ENCODE measurements at places on chromosomes 5 and 9.

DNA sequence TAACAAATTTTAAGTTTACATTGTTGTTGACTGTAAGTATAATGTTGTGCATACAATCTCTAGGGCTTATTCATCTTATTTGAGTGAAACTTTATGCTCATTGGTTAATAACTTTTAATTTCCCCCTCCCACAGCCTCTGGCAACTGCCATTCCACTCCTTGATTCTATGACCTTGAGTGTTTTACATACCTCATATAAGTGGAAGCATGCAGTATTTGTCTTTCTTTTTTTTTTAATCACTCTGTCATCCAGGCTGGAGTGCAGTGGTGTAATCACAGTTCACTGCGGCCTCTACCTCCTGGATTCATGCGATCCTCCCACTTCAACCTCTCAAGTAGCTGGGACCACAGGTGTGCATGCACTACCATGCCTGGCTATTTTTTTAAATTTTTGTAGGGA, 83.9 kb downstream of the KCTD16 start:
- DNase-seq: no peak

DNA sequence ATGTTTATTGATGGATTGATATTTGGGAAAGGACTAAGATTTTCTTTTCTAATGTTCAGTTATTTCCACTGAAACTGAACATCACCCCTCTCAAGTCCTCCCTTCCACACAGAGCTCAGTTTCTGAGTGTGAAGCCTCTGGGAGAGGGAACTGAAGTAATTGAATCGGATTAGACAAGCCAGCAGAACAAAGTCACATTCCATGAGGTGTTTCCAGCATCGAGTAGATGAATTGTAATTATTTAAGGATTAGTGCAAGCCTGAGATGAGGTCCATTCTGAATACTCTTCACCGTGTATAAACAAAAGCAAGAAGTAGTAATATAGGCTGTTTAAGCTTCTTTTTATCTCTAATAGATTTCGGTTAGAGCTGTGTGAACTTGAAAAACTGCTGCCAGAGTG, 2060.5 kb downstream of the MAT2B start:
- DNase-seq: no peak

- DNase-seq: no peak
Observed at GRCh38 chr5:33343676-33344327, 97.0 kb upstream of the TARS1 start.

GRCh38 chr9:72554221-72554641, 32.8 kb downstream of the TMC1 start:
- DNase-seq: no peak

DNA sequence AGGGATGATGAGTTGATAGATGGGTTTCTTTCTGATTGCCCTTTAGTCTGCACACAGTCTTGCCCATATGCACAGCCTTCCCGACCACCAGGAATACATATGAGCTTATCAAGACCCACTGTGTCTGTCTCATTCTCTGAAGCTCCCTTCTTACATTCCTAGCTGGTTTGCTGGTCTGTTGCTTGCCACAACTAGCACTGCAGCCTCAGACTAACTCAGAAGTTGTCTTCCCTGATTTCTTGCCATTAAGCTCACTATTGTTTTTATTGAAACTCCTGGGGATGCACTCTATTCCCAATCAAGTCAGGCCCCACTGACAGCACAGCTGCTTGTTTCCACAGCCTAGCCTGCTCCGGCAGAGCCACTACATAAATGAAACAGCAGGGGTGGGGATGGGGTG, 97.5 kb downstream of the SAXO1 start:
- no peak for DNase-seq

DNA sequence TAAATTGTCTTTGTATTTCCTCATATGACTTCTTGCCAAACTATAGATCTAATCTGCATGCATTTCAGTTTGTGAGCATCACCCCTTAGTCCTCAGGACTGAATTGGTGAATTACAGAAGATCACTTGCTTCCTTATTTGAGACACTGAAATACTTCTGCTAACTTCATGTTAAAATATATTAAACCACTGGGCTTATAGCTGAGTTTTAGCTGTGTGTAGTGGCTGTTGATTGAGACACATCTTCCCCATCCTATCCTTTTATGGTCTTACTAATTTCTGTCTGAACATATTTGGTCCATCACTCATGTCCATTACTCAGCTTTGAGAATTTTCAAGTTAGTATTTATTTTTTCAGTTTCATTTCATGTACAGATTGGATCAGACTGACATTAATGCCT, 295.9 kb downstream of the PSAT1 start:
- no peak for DNase-seq

DNA sequence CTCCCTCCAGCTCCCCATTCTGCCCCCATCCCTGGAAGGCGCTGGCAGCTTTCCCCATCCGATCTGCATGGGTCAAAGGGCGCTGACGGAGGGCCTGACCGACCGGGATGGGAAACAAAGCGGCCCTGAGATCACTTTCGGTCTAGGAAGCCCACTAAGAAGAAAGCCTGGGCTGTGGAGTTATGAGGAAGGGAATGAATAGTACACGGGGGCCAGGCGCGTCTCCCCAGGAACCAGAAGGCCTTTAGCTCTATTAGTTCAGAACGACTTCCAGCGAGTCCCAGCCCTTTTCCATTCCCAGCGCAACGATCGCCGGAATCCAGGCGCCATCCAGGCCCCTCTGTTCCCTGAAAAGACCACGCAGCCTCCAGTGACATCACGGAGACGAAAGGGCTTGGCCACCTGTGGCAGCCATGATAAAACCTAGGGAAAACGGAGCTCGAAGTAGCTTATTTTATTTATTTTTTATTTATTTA, 70.1 kb upstream of the CCDC180 start:
- DNase-seq: no peak

- no peak for DNase-seq
Observed at GRCh38 chr9:128161215-128161902, 1.3 kb downstream of the BBLN start.

GRCh38 chr9:134704498-134704897, 62.9 kb downstream of the COL5A1 start:
- DNase-seq: no peak

DNA sequence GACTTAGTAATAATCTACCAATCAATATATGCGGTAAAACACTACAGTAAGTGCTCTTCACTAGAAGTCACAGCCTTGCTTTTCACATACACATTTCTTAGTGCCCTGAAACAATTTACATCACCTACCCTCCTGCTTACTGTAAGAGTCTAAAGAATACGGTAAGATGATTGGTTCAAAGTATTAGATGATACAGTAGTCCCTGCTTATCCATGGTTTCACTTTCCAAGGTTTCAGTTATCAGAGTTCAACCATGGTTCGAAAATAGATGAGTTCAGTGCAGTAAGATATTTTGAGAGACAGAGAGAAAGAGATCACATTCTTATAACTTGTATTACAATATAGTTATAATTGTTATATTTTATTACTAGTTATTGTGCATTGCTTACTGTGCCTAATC, 83.0 kb downstream of the CPLANE1 start:
- no peak for DNase-seq

DNA sequence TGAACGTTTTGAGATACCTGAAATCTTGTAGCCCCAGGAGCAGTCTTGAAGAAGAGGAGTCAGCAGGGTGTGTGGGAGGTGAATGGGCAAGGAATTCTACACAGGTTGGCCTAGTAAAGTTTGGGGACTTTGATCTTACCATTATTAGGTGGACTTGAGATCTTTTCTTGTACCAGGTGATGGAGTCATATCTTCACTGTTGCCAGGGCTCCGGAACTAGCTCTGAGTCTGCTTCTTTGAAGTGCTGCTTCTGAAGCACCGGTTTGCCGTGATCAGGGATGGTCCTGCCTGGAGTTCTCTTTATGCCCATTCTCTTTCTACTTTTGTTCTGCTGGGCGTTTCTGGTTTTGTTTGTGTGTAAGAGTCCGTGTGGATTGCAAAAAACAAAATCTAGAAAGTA, 27.4 kb downstream of the RCL1 start:
- no peak for DNase-seq

DNA sequence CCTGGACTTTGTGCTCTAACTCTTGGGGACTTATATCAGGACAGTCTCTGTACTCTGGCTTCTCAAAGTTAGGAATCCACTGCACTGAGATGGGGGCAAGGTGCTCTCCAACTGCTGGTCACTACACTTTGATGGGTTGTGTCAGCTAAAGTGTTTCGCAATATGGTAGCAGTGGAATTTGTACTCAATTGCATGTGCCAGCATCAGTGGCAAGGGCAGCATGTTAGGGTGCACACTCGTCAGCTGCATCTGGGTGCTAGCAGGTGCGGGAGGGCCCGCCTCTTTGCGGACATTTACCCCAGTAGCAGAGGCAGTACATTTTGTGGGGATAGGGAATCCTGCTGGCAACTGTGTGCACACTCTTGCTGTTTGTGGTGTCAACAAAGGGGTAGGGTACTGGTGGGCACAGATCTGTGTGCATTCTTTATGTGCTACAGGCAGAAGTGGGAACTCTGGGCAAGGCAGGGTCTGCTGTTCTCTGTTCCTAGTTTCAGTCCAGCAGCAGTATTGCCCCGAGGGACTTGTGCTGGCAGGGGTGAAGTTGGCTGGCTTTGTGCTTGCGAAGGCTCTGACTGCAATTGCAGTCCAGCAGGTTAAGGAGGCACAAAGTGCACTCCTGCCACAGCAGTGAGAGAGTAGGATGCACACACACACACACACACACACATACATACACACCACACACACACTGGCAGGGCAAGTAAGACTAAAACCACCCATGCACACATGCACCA, 924.8 kb upstream of the CDH9 start:
- DNase-seq: no peak

GRCh38 chr9:107870927-107871680, 381.5 kb upstream of the KLF4 start:
- DNase-seq: peak; percentile 100

DNA sequence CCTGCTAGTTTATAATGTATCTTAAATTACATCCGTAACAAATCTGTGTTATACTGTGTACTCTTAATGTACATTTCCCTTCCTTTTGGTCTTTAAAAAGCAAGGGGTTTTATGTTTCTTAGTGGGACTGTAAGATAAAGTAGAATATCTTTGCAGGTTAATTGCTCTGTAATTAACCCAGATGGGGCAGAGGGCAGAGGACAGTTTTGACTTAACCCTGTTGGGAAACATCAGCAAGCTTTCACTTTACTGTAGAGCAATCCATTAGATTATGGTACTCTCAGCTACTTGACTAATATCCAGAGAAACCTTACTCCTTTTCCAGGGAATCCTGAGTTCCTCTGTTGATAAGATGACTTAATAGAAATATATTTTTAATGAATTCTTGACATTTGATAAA, 74.3 kb downstream of the TLE4 start:
- no peak for DNase-seq

GRCh38 chr9:33388110-33388994, 14.0 kb downstream of the AQP7 start:
- DNase-seq: no peak

- DNase-seq: no peak
Observed at GRCh38 chr5:8953016-8953415, 592.9 kb downstream of the SEMA5A start.

DNA sequence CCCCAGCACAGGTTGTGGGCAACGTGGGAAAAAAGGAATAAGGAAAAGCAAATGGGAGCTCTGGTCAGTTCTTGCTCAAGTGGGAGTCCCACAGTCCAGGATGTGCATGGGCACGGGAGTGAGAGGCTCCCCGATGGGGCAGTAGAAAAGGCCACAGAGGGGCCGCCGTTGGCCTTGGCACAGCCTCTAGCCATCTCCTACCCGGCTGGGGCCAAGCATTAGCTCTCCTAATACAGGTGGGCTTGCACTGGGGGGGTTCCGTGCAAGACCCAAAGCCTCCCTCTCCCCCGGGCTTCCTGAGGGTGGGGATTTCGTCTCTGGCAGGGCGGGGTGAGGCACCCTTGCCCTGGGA, 212.2 kb upstream of the MVB12B start:
- no peak for DNase-seq

DNA sequence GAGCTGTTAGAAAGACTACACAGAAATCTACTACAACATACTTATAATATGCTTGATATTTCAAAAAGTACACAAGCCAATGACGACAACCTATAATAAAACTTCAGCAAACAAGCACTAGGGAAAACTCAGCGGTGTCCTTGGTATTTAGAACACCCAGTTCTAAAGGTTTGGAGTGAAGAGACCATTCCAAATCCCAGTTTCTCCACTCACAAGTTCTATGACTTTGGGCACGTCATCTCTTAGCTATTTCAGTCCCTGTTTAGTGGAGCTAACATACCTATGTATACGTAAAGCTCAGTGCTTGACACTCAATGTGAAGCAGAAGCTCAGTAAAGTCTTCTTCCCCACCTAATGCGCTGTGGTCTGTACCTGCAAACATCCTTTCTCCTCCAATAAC, 52.8 kb downstream of the MLLT3 start:
- DNase-seq: no peak

DNA sequence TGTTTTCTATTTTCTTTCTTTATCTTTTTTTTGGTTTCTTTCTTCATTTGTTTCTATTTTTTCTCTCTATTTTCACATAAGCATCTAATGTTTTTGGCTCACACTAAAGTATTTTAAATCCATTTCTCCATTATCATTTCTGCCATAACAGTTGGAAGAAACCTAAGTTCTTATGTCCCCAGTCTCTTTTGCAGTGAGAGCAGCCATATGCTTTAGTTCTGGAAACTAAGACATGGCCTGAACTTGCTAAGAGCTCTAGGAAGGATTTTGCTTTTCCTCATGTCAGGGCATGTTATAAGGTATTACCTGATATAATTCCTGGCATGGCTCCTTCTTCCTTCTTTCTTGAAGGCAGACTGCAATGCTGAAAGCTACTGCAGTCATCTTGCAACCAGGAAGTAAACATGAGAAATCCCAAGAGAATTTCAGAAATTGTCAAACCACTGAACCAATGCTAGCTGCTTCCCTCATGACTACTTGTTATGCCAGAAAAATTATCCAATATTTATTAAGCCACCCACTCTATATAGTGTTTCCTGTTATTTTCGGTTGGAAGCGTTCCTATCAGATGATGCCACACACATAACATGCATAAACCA, 171.1 kb downstream of the TAF11L14 start:
- DNase-seq: no peak

DNA sequence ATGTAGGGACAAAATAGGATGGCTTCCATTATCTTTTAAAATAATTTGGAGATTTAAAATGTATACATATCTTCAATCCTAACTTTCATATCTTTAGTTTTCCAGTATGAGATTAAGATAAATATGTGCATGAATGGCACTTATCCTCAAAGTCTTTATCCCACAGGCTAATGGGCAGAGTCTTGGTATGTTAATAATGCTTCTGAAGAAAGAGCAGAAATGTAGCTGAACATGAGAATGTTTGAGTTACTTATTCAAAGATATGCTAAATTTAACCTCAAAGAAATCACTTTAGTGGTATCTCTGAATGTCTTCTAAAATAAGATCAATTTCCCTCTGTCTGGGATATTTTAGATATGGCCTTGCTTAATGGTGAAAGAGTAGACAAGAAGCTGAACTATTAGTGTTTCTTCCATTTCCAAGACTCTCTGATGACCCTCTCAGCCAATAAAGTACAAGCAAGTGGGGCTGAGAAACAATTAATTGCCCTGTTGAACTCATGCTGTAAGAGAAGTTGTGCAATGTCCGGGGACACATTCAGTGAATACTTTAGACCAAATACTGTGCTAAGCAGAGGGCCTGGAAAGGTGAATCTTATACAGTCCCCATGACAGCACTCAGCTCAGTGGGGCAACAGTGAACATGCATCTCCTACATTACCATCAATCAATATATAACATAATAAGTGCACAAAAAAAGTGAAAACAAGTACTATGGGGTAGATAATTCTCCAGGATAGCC, 50.0 kb upstream of the ADAMTSL1 start:
- no peak for DNase-seq

- DNase-seq: no peak
Observed at GRCh38 chr5:36423578-36424307, 122.0 kb upstream of the RANBP3L start.

All from NCI-H748 treated with DMSO at 0.1 percent for 48 hours (cell line).